Activated T-cell treated with anti-CD3 and anti-CD28 coated beads, Interleukin-2, amount 50 U/mL, for 4 hours (primary cell): ENCODE measurements at places on chromosomes 16 and 17. TPM values are rescaled to one million over a fixed set of nuclear protein-coding genes. Genes with fewer than 3 reads are reported as not detected.

- no peak for DNase-seq
Measured at GRCh38 chr16:80174416-80174815, 366.4 kb upstream of the DYNLRB2 start.

MED13 gene
- 51.0 TPM for total RNA-seq

- DNase-seq: no peak
Measured at GRCh38 chr16:54277845-54278703, 8.5 kb downstream of the IRX3 start.

RAB37 gene
- total RNA-seq: 0.33 TPM

ICAM2 gene
- 67.0 TPM for total RNA-seq

ABCC12 gene
- total RNA-seq: not detected

- DNase-seq: no peak
Measured at GRCh38 chr17:58965221-58965620, 141.5 kb downstream of the TRIM37 start.

DNA sequence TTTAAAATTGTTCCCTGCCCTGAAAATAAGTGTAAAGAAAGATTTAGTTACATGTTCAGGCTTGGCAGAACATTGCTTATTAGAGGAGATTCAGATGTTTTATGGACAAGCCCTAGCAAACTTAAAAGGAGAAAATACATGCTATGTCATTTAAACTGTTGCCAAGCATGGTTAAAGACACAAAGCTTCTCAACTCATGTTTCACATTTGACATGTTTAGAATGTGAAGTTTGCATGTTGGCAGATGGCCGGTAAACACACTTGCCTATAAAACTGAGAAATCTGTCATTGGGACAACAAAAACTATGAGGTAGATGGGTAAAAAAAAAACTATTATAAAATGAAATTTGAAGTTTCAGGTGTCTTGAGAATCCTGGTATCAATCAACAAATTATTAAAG, 5.8 kb downstream of the KRTAP29-1 start:
- DNase-seq: no peak

DNA sequence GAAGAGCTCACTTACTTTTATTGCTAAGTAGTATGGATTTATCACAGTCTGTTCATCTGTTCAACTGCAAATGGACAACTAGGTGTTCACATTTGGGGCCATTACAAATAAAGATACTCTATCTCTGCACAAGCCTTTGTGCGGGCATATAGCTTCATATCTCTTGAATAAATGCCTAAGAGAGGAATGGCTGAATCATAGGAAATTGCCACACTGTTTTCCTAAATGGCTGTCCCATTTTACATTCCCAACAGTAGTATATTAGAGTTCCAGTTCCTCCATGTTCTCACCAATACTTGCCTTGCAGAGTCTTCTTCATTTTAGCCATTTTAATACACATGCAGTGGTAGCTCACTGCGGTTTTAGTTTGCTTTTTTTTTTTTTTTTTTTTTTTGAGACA, 20.5 kb downstream of the NSMCE1 start:
- no peak for DNase-seq

DNA sequence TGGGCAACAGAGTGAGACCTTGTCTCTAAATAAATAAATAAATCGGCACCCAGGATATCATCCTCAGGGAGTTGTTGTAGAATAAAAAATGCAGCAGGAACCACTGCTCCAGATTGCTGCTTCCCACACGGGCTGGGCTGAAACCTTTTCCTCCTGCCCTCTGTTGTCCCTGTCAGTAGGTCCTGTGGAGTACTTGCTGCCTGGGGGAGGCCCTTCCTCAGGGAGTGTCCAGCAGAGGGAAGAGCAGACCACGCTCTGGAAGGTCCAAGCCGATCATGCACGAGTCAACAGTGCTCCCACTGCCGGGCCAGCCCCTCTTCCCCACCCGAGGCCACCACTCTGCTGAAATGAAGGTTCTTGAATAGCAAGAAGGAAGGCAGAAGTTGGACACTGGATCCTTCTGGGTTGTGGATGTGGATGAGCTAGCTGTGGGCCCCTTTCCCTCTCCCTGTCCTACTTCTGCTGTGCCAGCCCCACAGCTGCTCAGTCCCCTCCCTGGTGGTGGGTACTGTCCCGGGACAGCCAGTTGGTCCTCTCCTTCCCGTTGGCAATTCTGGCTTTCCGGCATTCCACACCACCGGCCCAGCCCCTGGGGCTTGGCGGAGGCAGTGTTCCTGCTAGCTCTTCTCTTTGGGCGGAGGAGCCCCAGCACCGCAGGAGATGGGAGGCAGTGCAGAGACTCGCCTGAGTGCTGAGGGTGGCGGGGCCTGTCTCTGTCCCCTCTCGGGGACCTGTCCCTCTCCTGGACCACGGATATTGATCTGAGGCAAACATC, 10.8 kb downstream of the CDK5R1 start:
- no peak for DNase-seq

DNAH2 gene
- total RNA-seq: not detected

DNA sequence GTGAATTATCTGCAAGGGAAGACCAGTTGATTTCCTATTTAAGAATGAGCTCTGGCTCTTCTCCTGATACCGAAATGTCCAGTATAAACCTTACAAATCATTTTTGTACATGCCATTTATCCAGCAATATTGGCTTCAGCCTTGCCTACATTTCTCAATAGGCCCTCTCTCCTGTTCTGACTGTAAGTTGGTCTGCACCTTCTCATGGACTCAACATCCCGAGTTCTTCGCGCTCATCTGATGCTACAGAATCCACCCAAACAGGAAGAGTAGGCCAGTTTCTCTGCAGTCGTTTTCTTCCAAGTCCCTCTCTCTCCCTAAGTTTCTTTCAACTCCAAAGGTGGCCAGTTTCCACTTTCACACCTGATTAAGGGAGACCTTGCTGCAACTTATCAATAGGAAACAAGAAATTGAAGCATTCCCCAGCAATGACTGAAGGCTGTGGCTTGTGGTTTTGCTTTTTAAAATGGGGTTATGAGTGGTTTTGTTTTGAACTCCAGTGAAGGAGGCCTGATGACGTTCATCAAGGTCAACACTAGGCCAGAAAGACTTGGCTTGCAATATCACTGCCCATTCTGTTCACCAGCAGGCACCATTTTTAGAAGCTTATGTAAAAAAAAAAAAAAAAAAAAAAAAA, 383.0 kb downstream of the MAF start:
- DNase-seq: no peak

GRCh38 chr17:62179525-62180161, 114.6 kb upstream of the MED13 start:
- no peak for DNase-seq

CD300LG gene
- not detected for total RNA-seq

GRCh38 chr17:60355663-60356594, 36.0 kb downstream of the USP32 start:
- no peak for DNase-seq

SHBG gene
- not detected for total RNA-seq

DNA sequence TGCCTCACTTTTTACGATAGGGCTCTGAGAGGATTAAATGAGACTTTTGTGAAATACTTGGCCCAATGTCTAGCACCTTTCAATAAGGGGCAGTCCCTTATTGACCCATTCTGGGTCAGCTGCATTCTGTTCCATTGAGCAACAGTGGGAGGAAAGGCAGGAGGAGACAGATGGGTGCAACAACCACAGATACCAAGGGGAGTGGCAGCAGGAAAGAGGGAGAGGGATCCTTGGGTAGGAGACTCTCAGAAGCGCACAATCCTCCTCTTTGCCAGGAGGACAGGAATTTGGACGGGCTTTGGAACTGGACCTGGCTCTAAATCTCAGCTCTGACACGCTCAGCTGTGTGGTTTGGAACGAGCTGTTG, 3.5 kb downstream of the PIPOX start:
- DNase-seq: no peak

ZNF213 gene
- 9.9 TPM for total RNA-seq

DNA sequence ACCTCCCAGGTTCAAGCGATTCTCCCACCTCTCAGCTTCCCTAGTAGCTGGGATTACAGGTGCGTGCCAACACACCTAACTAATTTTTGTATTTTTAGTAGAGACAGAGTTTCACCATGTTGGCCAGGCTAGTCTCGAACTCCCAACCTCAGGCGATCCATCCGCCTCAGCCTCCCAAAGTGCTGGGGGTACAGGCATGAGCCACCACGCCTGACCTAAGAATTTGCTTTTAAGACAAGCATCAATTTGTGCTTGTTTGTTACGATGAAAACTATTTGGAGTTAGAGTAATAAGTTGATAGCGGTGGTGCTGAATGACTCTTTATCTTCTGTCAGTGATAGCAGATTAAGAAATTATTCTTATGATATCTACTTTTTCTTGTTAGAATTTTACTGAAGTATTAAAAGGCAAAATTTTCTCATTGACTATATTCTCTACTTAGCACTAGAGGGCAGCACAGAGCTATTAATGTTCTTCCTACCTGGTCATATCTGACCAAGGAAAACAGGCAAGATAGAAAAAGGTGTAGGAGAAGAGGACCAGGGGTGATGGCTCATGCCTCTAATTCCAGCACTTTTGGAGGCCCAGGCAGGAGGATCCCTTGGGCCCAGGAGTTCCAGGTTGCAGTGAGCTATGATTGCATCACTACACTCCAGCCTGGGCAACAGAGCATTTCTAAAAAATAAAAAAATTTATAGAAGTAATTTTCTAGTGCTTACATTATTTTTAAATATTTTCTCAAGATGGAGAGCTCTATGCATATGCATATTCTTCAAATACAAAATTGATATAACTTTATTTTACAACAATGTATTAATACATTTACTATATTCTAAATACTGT, 24.5 kb downstream of the STXBP4 start:
- no peak for DNase-seq

- DNase-seq: no peak
Measured at GRCh38 chr16:75820672-75821071, 94.4 kb upstream of the CPHXL start.

KRTAP4-9 gene
- total RNA-seq: not detected

DOC2A gene
- total RNA-seq: 0.49 TPM

CHST4 gene
- not detected for total RNA-seq
